ENCODE measurements at places on chromosomes 2 and 18.

GRCh38 chr2:122737429-122738077, 982.1 kb downstream of the TSN start:
- no peak for DNase-seq

GRCh38 chr18:44781886-44782285, 101.2 kb downstream of the SETBP1 start:
- DNase-seq: peak; percentile 51

- no peak for DNase-seq
These were observed 304.7 kb downstream of the PTPRM start for GRCh38 chr18:7871560-7872456.

GRCh38 chr2:95700519-95700918, 108.7 kb downstream of the TRIM43 start:
- DNase-seq: no peak

GRCh38 chr2:238565031-238565430, 138.3 kb downstream of the ASB1 start:
- no peak for DNase-seq

GRCh38 chr2:182584462-182584861, 131.6 kb upstream of the DNAJC10 start:
- DNase-seq: no peak

DNA sequence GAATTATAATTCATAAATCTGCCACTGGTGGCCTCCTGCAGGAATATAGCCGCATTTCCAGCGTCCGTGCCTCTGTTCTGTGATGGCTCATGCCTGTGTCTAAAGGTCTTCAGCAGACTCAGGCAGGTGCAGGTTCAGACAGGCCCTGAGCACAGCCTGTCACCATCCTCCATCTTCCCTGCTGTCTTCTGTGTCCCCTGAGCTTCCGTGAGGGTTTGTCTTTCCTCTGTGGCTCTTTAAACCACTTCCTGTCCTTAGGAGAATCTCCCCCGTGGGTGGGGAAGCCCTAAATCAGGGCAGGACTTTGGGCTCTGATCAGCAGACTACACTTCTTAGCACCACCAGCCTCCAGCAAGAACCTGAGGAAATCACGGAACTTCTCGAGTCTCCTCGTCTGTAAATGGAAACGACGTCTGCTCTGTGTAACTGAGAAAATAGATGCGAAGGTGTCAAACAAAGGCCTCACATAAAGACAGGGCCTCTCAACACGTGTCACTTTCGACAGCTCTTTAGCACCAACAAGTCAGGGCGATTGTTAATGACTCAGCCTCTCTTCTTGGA, 24.1 kb upstream of the NFATC1 start:
- DNase-seq: no peak

GRCh38 chr2:241540401-241540770, 18.2 kb upstream of the BOK start:
- DNase-seq: no peak

DNA sequence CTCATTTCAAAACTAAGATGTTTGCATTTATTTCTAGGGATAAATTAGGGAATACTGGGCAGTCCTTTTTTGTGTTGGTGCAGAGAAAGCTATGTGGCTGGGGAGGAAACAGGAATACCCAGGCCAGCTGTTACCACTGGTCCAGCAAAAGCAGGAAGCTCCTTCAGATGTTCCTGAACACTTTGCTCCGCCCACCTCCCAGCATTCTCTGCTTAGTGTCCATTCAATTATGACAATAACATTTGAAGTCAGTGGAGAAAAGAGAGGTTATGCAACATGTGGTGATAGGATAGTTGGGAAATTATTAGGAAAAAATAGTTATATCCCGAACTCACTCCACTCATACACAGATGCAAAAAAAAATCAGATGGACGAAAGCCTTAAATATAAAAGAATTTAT, 22.1 kb upstream of the ARPC2 start:
- DNase-seq: no peak

GRCh38 chr2:69238449-69239031, 148.5 kb downstream of the GFPT1 start:
- DNase-seq: no peak

DNA sequence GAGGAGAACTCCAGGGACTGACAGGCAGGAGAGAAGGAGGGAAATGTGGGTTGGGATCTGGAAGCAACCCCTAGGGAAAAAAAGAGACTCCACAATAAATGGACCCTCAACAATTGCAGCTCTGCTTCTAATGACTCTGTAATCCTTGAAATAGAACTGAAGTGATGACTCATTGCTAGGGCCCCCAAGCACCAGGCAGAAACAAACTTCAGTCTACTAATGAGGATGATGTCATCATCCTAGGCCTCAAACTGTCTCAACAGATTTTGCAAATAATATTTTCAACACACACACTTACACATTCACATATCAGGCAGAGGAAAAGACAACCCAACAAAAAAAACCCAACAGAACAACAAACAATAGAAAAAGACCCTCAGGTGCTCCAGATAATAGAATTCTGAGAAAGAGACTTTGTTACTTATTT, 143.3 kb downstream of the HDAC4 start:
- DNase-seq: no peak

DNA sequence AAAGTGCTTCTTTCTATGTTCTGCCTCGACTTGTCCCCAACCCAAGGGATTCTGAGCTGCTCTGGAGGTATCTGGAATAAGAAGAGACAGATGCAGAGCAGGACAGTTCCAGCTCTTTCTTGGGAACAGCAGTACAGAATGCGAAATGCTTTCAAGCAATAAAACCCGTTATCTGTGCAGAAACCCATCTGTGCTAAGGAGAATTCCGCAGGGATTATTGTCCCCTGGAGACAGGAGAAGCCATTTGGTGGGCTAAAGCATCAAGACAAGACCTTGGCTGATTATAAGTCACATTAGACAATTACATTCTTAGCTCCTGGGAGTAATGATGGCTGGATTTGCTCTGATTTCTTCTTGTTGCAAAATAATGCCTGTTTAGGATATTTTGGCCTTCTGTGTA, 185.4 kb upstream of the GLI2 start:
- DNase-seq: no peak

- DNase-seq: no peak
These were observed 148.2 kb downstream of the BABAM2 start for GRCh38 chr2:28038722-28039121.

DNA sequence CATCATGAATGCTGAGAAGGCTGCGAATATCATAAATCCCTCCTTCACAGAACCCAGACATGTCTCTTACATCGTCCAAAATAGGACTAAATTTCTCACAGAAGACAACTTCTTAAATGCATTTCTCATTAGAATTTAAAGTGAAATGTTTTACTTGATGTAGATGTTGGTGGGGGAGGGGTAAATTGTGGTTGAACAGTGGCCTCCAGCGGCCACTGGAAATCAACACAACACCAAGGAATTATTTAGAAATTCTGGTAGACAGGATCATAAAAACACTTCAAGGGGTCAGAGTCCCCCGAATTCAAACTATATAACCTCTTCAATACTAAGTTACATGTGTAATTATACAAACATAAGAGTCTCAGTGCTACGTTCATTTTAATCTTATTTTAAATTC, 135.9 kb downstream of the ABCA12 start:
- peak; percentile 15 for DNase-seq

DNA sequence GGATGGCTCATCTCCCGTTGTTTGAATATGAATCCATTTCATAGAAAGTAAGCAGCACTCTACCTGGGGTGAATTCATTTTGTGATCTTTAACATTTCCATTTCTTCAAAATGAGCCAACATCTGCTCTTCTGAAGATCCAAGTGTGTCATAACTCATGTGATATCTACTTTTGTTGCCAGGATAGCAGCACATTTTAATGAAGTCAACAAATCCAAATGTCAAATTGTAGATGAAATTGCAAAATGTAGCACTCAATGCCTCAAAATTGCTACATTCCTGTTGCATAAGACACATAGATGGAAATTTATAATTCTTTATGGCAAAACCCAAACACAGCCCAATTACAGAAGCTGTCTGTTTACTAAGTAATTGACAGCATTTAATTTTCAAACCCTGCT, 360.7 kb downstream of the TMX3 start:
- no peak for DNase-seq

- no peak for DNase-seq
These were observed 176.4 kb downstream of the ALK start for GRCh38 chr2:29744976-29745375.

GRCh38 chr2:198004173-198004572, 199.8 kb downstream of the PLCL1 start:
- no peak for DNase-seq

- no peak for DNase-seq
These were observed 1557.5 kb upstream of the ACVR2A start for GRCh38 chr2:146287281-146287680.

- DNase-seq: no peak
These were observed 13.8 kb upstream of the CATIP start for GRCh38 chr2:218342837-218343236.

DNA sequence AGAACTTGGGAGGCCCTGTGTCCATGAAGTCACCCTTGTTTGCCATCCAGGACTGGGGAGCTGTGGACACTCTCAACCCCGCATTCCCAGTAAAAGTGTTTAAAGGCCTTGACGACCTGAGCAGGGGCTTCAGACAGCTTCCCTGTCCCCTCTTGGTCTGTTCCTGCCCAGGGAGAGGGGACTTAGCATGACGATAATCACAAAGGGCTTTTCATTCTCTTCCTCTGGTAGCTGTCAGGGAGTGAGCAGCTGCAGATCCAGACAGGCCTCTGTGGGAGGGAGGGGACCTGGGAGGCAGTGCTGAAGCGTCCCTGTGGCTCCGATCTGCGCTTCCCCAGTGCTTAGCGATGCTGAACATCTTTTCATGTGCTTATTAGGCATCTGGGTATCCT, 77.8 kb upstream of the HS6ST1 start:
- DNase-seq: no peak

DNA sequence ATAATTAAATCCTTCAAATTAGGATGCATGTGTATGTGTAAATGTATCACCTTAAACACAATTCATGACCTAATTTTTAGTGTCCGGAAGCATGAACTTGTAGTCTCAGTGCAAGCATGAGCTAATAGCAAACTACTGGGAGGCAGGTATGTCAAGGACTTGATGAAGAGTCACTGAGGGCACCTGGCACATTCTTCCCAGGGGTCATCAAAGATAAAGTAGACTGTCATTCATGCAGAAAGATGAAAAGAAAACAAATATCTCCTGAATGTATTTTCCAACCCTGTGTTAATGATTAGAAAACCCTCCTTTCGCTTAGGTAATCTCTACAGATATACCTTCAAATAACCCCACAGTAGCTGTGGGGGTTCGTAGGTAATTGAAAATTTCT, 234.9 kb downstream of the SOCS6 start:
- no peak for DNase-seq

GRCh38 chr2:3606370-3607201, 11.7 kb downstream of the COLEC11 start:
- DNase-seq: no peak

DNA sequence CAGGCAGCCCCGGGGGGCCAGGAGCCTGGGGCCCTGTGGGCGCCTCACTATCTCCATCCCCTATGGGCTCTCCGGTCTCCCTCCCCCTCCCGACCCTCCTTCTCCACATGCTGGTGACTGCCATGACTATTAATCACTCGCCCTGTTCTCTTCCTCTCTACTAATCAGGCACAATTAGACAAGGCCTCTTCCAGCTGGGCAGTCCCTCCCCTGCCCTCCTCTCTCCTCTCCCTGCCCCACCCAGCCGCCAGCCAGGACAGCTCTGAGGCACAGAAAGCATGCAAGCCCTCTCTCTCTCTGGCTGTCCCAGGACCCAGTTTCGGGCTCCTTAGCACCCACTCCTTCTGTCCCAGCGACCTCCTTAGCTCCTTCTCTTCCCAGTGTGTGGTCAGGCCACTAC, 5.8 kb downstream of the ASIC4 start:
- no peak for DNase-seq

GRCh38 chr2:132780651-132781050, 110.6 kb upstream of the LYPD1 start:
- DNase-seq: no peak

- DNase-seq: no peak
These were observed 381.0 kb upstream of the MEX3C start for GRCh38 chr18:51578406-51578980.

DNA sequence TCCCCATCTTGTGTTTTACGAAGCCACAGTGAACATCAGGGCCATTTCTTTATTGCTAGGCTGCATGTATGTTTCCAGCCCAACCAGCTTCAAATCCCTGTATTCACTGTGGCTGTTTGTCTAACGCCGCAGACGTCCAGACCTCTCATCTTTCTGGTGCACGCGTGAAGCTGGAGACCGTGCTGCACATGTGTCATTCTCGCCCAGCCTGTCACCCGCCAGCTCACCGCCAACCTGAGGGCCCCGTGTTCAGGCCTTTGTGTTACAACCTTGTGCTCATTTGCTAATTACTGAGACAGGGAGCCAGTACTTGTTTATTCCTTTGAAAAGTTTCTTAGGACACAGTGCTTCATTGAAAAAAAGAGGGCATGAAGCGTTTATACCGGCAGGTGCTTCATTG, 21.4 kb downstream of the SALL3 start:
- DNase-seq: no peak

DNA sequence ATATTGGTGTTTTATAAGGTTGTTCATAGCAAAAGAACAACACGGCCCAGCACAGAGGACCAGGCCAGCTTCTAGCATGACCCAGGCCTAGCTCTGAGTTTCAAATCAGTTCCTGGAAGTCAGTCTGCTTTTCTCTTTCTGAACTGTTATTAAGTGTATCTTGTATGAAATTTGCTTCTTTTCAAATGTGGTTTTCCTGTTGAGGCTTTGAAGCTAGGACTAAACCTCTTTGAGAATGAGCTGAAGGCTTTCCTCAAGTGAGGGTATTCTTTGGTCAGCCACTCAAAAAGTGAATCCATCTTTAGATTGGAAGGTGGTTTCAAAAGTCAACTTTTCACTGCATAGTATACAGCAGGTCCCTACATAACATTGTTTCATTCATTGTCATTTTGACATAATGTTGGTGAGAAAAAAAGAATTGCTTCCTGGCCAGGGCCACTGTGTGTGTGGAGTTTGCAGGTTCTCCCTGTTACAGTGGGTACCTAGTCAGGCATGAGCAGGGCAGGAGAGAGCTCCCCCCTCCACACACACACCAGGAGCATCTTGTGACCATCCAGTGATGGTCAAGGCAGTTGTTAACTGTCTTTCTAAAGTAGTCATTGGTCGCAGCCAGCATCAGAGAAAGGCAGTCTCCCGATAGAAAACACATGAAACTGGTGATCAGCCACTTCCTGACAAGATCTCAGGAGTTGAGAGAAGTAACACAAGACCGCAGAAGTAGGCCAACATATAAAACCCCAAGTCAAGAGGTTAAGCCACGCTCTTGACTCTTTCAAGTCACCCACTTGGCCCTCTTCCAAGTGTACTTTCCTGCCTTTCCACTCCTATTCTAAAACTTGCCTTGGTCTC, 6.7 kb upstream of the ACAA2 start:
- DNase-seq: no peak

GRCh38 chr18:68454511-68455228, 260.2 kb downstream of the TMX3 start:
- DNase-seq: no peak

- no peak for DNase-seq
These were observed 162.1 kb downstream of the LDLRAD4 start for GRCh38 chr18:13380691-13381070.
